ENCODE measurements at places on chromosomes 16 and 17.

DNA sequence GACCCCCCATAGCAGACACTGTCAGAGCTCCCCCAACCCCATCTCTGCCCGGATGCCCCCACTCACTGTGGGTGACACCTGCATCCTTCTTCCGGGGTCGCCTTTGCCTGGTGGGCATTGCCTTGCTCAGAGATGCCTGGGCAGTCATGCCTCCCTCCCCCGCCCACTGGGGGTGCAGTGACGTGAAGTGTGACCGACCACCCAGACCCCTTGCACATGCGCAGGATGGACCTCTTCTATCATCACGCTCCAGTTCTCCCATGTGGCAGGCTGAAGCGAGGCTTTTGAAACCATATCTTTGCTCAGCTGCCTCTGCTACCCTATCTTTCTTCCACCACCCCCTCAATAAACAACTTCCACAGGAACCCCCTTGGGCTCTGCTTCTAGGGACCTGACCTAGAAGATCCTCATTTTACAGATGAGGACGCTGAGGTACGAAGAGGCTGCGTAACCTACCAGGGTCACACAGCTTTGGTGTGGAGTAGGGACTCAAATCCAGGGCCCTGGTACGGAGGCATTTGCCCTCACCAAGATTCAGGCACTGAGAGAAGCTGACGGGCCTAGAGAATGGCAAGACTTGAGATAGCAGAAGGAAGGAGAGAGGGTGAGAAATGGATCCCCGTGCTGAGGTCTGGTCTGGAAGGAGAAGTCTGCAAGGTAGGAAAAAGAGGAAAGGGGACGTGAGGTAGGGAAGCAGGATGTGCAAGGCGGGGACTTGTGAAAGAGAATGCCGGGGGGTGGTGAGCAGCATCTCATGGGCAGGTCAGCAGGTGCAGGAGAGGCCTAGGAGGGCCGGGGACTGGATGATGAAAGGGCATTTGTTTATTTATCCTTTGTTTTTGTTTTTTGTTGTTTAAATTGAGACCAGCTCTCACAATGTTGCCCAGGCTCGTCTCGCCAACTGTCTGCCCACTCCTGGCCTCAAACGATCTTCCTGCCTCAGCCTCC lies 14.4 kb downstream of the NLRC5 start:
- no peak for DNase-seq

GRCh38 chr16:21100447-21100846 lies 50.2 kb downstream of the DNAH3 start:
- DNase-seq, result no peak

DNA sequence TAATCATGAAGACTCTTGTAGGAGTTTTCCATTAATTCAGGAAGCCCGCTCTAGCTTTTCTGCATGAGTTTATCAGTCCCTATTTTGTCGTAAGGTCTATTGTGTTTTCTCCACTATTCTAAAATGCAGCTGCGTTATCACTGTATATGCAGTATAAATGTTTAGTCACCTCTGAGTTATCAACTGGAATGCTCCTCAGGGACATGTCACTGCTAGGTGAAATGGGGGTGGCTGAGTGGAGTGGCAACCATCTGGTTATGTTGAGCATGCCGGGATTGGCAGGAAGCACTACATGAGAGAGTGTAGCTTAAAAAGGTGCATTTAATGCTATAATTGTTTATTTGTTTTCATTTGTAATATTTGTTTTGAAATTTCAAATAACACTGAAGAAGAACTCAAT lies 285.2 kb upstream of the ELAC2 start:
- DNase-seq, result no peak

- no peak for DNase-seq
Measured at GRCh38 chr17:75754378-75755204, 10.4 kb downstream of the GALK1 start.

DNA sequence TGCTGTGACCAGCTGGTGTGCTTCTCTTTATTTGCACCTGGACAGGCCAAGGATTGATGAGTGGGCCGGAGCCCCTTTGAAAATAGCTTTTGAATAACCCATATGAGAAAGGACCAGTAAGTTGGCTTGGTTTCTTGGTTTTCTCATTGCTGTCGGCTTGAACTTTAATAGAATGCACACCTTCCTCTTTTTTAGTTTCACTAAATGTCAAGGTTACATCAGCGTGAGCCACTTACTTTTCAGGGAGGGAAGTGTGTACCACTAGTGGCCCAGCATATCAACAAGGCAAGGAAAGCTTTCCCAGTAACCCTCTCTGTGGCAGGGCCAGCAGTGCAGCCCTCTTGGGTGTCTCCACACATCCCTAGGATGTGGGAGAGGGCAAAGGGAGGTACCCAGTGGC lies 433.3 kb downstream of the CA10 start:
- no peak for DNase-seq

- DNase-seq, result no peak
Measured at GRCh38 chr17:4453812-4454591, 20.3 kb downstream of the SPNS3 start.

DNA sequence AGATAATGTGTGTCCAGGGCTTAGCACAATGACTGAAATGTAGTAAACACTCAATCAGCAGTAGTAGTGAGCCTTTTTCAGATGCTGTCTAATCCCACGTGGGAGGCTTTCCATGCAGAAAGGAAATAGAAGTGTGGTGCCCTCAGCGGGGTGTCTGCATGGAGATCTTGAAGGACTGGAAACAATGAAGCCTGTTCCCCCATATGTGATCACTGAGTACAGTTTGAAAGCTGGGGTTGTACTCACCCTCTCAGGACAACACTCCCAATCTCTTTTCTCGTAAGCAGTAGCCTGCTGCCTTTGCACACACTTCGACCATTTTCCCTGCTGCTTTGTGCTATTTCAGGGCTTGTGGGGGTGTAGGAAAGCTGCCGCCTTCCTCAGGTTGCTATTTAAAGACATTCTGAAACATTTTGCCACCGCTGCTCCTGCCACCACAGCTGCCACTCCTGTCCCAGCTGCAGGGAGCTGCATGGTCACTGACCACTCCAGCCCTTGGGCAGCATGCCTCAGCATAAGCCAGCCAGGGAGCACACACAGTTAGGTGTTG lies 40.6 kb upstream of the HAS3 start:
- no peak for DNase-seq

- DNase-seq, result peak; percentile 72
Measured at GRCh38 chr17:66549731-66550207, 247.4 kb downstream of the PRKCA start.

- DNase-seq, result peak; percentile 44
Measured at GRCh38 chr17:68749349-68750207, 148.4 kb upstream of the FAM20A start.

DNA sequence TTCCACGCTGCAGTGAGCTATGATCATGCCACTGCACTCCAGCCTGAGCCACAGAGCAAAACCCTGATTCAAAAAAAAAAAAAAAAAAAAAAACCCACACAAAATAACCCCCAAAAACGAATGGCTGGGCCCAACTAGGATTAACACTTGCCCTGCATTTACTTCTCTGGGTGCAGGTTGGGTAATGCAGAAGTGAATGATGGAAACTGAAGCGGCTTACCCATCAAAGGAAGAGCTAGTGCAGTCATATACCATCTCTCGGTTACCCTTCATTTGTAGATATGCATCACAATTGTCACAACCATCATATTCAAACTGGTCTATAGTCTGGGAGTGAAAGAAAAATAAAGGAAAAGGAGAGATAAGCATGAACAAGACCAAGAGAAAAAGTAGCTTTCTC lies 819 bp downstream of the SUPT4H1 start:
- DNase-seq, result no peak

DNA sequence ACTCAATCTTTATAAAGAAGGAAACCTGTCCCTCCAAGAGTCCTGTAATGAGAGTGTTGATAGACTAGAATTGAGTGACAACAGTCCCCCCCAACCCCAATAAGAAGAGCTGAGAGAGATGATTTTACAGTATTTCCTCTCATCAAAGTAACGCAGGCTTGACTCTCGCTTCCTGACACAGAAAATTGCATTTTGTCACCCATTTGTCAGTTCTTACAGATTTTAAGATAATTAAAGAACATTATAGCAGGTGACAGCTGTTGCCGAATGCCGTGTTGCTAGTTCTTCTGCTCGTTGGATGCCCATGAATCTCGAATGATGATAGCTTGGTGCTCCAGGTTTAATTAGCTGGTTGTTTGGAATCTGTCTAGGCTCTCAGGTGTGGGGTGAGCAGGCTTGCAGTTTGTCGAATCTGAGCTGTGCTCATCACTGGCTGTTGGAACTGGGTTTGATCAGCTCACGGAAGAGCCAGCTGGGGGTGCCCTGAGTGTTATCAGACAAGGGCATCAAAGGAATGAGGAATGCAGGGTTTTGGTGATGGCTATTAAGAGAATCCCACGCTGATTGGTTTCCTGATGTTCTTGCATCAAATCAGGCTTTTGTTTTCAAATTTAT lies 84.8 kb upstream of the CPHXL start:
- no peak for DNase-seq

GRCh38 chr17:7354262-7354843 lies 603 bp upstream of the TMEM95 start:
- no peak for DNase-seq

DNA sequence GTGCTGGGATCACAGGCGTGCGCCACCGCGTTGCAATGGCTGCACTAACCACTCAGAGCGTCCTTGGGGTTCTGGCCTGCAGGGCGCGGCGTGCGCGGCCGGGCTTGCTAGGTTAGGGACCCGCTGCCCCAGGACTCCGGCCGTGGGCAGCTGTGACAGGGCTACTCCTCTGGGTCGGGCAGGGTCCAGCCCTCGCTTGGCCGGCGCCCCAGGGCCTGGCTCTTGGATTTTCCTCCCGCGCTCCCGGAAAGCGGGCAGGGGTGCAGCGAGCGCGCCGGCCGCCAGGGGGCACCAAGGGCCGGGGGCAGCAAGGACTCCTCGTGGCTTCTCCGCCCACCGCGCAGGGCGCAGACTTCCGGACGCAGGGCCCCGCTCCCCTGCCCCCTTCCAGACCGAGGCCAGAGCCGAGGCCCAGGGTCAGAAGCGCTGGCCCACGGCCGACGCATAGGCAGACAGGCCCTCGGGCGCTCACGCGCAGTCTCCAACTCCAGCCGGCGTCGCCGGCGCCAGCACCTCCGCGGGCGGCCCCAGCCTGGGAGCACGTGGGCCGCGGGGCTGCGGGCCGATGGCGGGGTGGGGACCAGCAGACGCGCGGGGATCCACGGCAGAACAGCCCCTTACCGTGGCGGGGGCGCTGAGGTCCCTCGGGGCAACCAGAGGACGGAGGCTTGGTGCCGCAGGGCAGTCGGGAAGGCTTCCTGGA lies 355 bp downstream of the TLE7 start:
- DNase-seq, result no peak

- DNase-seq, result no peak
Measured at GRCh38 chr16:89052890-89053724, 40.5 kb upstream of the ACSF3 start.

DNA sequence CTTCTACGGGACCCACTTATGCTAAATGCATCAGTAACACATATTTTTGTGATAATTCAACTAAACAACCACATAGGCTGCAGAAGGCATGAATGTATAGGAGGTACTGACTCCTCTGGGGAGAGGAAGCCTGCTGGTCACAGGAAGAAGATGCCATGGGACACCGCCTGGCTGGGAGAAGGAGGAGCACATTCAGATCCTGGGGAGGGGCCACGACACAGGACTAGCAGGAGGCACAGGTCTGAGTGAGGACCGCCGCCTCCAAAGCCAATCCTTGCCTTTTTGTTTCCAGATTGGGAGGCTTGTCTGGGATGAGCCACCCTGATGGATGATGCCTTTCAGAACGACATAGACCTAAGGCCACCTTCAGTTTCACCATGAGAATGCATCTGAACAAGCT lies 34.6 kb downstream of the MBTPS1 start:
- DNase-seq, result no peak

DNA sequence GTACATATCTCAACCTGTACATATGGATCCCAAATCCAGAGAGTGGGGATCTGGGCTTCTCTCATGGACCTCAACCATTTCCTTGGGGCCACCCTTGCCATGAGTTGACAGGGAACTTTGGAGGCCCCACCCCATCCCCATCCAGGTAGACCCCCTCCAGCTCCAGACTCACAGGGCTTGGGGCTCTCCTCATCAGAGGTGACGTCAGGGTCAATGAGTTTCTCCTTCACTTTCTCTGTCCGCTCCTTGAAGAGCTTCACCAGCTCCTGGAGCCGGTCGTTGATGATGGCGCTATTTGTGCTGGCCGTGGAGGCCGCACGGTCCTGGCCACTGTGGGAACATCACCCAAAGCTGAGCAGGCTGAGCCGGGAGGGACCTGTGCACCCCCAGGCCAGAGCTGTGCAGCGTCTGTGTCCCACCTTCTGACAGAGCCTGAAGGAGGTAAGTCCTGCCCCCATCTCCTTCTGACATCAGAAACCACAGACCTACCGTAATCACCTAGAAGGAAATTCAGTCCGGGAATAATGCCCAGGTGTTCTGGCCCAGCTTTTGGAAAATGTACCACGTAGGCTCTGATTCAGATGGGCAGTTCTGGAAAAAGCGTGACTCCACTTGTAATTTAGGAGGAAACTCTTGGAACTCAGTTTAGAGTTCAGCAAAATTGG lies 50.6 kb downstream of the CNGB1 start:
- no peak for DNase-seq

DNA sequence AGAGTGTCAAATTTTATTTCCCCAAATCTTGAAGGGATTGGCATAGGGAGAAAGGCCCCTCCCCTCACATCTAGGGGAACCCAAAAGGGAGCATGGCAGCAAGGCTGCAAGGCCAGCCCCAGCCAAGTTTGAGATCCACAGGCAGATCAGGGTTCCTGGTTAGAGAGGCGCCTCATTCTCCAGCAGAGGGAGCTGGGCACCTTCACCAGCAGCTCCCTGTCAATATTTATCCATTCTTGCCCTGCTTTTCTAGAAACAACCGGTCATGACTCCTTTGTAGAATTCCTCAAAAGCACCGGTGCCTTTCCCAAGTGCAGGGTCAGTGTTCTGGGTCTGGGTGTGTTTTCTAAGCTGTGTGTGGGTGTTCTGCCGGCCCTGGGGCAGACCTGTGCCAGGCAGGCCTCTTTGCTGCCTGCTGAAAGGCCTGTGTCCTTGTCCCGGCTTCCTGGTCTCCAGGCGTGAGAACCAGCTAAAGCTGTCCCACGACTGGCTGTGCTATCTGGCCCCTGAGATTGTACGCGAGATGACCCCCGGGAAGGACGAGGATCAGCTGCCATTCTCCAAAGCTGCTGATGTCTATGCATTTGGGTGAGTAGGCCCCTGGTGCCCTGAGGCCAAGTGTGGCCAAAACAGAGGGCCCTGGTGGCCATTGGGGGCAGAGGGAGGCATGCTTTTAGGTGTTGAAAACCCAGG lies 21.2 kb upstream of the LGALS9 start:
- DNase-seq, result peak; percentile 3

Data from NT2/D1 (cell line).